ENCODE measurements at places on chromosomes 16 and 17. TPM values are rescaled to one million over a fixed set of nuclear protein-coding genes. Genes with fewer than 3 reads are reported as not detected.

The E2F4 gene
- 91.6 TPM for total RNA-seq

The CYBA gene
- total RNA-seq, result 262 TPM

DNA sequence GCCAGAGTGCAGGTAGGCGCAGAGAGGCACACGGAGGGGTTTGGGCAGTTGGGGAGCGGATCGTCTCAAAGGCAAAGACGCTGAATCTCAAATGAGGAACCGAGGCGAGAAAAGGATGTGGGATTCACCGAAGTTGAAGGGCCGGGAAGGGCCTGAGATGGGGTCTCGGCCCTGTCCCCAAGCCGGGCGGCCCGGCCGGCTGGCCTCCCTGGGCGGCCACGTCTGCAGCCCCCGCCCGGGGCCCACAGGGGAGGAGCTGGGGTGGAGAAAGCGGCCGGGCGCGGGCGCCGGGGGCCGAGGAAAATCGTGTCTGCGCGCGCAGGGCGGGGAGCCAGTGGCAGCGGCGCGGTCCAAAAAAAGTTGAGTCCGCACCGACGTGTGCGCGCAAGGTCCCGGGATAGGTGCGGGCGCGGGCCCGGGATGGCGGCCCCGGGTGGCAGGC lies 458 bp downstream of the SLC12A4 start:
- peak; percentile 47 for DNase-seq

DNA sequence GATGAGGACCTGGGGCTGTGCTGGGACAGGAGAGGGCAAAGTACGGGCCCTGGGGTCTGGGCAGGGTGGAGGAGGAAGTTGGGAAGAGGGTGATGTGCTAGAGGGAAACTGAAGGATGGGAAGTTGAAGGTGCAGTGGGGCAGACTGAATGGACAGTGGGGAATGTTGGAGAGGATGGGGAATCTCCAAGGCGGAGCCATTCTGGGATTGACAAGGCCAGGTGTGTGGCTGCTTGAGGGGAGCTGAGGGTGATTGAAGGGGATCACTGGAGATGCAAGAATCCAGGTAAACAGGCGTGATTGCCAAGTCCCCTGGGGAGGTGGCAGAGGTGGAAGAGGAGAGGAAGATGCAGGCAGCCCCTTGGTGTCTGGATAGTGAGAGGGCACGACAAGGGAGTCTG lies 8.5 kb upstream of the HSD3B7 start:
- no peak for DNase-seq

DNA sequence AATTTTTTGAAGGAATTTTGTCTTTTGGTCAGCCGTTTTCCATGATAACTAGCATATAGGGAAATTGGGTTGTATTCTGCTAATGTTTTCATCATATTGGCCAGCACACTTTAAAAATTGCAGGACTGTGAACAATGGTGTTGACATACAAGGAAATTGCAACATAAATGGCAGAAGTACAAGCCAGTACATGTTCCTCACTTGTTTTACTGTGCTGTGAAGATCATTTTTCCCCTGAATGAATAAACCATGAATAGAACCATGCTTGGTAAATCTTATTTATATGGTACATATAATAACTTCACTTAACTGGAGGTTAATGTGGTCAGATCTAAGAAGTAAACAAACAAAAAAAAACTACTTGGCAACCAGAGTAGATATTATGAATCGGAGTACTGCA lies 22.8 kb downstream of the OMG start:
- no peak for DNase-seq

- no peak for DNase-seq
Observed at GRCh38 chr16:30354423-30355143, 525 bp downstream of the CD2BP2 start.

DNA sequence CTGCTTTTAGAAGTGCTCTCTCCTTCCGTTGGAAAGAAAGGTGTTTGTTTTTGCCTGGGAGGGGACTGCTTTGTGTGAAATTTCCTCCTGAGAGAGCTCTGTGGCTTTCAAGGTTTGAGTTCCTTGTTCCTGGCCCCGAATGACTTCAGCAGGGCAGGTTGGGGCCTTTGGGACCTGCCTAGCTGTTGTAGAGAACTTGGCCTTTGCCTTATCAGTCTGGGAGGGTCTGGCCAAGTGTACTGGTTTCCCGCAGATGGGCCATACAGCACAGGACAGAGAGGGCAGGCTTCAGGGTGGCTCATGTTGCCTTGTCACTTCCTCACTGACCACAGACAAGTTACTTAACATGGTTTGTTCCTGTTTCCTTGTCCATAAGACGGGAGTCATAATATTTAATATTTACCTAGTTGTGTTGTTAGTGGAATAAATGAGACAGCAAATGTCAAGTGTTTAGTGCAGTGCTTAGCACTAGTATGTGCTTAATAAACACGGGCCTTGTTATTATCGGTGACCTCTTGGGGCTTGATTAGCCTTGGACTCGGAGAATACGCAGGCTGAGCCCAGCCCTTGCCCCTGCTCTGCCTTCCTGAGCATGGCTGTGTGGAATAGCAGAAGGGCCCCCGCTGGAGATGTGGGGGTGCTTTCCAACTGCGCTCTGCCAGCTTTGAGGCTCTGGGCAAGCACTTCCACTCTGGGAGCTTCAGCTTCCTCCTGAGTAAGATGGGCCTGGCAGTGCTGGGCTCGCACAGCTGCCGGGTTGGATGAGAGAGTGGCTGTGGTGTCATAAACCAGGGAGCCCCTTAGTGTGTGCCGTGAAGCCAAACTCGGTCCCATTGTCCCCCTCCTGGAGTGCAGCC lies 6.6 kb downstream of the PRSS8 start:
- no peak for DNase-seq

DNA sequence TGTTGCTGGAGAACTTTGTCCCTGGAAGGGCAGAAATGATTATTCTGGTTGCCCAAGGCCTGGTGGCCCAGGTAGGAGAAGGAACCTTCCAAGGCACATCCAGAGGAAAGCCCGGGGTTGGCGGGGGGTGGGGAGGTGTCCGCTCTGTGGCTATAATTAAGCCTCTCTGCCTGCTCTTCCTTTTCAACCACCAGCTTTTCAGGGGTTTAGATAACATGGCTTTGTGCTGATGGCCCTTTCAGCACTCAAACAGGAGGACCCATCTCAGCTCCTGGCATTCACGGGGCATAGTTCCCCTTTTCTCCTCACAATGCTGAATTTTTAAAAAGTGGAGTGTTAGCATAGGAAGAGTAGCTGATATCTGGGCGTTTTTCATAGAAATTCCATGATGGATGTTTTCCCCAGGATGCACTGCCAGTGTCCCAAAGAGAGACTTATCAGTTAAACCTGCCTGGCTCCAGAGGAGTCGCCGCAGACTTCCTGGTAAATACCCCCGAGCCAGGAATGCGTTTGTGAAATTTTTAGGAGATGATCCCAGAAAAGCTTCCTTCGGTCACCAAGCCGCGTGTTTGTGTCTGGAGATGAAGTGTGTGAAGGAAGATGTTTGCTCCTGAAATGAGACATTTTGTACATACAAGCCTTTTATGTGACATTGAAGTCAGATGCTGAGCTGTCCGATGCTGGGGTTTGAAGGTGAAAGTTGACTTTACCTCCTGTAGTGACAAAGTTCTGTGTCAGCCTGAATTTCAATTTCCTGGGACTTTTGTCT lies 188.5 kb downstream of the MSI2 start:
- DNase-seq, result no peak

DNA sequence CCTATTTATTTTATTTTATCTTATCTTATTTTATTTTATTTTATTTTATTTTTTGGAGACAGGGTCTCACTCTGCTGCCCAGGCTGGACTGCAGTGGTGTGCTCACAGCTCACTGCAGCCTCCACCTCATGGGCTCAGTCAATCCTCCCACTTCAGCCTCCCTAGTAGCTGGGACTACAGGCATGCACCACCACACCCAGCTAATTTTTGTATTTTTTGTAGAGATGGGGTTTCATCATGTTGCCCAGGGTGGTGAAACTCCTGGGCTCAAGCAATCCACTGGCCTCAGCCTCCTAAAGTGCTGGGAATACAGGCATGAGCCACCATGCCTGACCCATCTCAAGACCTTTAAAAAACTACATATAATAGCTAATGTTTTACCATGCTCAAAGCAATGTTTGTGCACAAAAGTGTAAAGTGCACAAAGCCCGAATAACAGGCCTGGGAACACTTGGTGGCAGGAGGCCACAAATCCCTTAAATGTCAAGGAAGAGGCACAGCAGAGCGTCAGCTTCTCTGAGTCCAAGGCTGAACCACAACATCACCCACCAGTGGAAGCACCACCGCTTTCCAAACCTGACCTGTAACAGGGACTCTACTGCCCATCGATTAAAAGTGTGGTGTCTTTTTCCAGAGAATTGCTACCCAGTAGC lies 30.6 kb upstream of the SLC39A11 start:
- no peak for DNase-seq

All from activated CD4-positive, alpha-beta memory T cell treated with anti-CD3 and anti-CD28 coated beads for 36 hours (primary cell).